Activated CD8-positive, alpha-beta memory T cell treated with anti-CD3 and anti-CD28 coated beads for 48 hours (primary cell): ENCODE measurements at places on chromosomes 13 and 19.
A peak's percentile ranks its signal among the peaks of the same experiment; 100 is the strongest.

GRCh38 chr19:48102870-48103751 lies 7.5 kb downstream of the PLA2G4C start:
- DNase-seq, result no peak

DNA sequence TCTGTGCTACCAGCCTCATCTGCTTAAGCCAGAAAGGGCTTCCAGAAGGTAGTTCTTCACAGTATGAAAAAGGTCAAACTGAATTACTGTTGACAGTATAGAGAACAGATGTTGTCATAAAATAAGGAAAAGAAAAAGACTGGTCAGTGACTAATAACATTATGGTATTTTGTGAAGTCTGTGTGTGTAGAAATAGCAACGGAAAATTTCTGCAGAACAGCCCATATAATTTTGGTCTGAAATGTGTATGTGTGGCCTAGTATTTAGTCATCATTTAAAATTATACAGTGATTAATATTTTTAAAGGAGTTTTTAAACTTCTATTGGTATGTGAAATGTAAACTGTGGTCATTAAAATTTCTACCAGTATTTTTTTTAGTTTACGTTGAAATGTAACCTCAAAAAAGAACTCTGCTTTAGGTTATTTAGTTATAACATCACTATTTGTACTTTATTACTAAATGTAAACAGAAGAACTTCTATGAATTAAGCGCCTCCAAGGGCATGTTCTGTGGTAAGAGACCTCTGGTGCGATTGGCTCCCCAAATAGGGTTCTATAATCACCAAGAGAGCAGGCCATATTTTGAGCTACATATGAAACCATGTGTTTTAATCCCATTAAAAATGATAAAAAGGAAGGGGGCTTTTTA lies 3.3 kb upstream of the GPR183 start:
- no peak for DNase-seq

GRCh38 chr13:52894413-52894812 lies 46.0 kb upstream of the PCDH8 start:
- DNase-seq, result no peak

GRCh38 chr19:16377521-16377920 lies 52.9 kb downstream of the KLF2 start:
- no peak for DNase-seq

DNA sequence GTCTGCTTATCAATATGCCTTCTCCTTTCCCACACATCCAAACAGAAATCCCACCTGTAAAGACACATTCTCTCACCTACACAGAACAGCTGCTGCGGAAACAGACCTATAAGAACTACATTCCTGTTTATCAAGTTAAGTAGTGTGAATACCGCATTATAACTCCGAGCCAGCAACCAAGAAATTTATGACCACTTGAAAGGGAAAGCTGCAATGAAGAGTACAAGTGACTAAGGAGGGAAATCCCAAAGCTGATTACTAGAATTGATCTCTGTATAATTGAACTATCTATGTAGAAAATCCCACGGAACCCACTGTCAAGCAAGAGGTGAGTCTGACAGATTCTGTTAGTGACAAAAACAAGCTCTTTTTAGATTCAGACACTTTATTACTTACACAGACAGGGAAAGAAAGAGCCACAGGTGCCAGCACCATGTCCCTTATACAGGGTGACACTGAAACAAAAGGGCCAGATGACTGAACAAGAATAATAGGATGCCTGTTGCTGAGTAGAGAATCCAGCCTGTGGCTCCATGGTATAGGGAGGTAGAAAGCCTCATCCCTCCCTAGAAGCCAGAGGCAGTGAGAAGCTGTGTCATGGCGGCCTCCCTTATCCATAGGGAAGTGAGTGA lies 1.6 kb upstream of the IGFL4 start:
- no peak for DNase-seq

GRCh38 chr19:39032063-39032918 lies at the start of gene FBXO27:
FBXO27 (minus strand) TSS chr19:39032549; CDS start chr19:39032227, 322 bp downstream.
- no peak for DNase-seq

DNA sequence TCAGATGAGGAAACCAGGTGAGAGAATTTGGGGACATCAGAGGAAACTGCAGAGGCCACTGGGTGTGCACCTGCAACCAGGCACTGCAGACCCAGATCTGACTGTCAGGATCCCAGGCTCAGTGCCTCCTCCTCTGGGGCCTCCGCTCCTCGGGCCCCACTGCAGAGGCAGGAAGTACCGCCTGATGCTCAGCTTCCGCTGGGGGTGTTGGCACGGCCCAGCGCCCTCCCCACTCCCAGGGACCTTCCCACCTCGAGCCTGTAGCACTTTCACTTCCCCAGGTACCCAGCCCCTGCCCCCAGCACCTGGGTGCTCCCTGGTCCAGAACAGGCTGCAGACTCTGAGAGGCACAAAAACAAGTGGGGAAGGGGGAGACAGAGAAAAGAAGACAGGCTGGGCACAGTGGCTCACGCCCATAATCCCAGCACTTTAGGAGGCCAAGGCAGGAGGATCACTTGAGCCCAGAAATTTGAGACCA lies 1.4 kb upstream of the CD37 start:
- DNase-seq, result peak; percentile 33

DNA sequence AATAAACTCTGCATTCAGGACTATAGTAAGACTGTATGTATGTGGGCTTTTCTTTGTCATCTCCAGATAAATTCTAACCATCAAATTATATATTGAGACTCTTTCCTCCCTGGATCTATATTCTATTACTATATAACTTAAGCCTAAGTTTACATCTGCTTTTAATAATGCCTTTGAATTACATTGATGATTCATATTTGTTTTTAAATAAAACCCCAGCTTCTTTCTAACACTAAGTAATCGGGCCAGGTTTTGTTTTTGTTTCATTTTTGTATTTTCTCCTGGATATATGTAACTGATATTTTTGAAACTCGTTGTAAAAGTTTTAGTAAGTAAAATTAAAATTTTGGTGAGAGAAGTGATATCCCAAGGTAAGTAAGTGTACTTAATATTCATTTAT lies 1599.1 kb downstream of the PCDH9 start:
- DNase-seq, result no peak

GRCh38 chr13:42561752-42562467 lies 12.0 kb upstream of the TNFSF11 start:
- DNase-seq, result no peak

DNA sequence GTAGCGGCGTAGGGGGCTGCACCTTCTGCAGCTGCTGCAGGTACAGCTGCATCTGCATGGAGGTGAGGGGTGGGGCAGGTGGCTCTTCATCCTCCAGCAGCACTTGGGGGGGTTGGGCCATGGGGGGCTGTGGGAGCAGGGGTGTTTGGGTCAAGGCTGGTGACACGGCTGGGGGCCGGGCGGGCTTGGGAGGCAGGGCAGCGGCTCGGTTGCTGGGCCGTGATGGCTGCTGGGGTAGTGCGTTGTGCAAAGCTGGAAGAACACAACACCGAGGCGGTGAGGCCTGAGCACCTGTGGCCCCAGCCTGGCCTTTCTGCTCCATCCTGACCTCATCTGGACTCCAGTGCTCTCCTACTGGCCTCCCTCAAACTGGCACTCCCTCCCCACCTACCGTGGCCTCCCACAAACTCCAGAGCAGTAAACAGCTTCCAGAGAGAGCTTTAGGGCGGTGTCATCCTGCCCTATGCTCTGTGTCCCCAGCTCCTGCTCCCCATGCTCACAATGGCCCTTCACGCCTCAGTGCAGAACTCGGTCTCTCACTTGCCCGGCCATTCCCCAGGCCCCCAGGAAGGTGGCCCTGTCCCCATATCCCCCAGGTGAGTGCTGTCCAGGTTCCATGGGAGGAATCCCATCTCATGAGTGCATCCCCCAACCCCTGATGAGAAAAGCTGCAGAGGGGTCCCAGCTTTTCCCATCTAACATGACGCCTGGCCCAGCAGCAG lies 11.1 kb upstream of the EPHX3 start:
- DNase-seq, result no peak

DNA sequence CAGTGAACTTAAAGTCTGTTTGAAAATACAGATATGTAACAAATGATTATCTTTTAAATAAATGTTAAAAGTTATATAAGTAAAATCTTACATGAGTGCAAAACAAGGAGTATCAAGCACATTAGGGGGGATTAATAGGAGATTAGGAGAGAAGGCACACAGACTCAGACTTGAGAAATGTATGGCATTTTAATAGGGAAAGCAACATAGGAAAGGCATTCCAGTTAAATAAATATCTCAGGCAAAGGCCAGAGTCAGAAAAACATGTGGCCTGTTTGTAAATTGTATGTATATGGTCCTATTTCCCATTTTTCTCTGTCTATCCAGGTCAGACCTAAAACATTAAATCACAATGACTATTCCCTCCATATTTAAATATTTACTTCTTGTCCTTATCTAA lies 462.7 kb downstream of the GPC6 start:
- DNase-seq, result no peak

- DNase-seq, result no peak
These were observed 59.5 kb downstream of the MYCBP2 start for GRCh38 chr13:77267362-77267761.

DNA sequence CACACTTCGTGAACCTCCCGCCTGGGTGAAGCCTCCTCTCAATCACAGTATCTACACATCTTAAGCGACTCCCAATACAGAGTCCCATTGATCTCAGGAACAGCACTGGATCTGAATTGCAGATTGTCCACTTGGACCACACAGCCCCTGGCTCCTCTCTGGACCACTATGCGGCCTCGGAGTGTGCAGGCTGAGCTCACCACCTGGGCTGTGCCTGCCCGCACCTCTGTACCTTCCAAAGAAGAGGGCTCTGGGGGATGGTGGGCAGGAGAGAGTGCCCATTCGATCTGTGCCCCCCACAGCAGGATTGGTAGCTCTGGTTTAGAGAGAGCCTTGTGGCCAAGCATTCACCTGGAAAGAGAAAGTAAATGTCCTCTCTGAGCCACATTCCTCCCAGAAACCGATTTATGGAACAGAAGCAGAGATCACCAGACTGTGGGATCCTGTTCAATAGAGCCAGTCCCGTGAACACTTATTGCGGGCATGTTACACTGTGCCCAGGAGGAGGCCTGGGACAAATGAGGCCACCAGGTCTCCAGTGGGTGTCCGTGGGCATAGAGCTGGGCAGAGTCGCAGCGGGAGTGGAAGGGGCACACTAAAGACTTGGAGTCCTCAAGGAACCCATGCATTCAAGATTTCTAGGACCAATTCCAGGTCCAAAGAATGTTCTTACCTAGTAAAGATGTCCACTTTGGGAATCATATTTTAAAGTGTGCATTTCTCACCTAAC lies 141.6 kb upstream of the SOX1 start:
- DNase-seq, result no peak

DNA sequence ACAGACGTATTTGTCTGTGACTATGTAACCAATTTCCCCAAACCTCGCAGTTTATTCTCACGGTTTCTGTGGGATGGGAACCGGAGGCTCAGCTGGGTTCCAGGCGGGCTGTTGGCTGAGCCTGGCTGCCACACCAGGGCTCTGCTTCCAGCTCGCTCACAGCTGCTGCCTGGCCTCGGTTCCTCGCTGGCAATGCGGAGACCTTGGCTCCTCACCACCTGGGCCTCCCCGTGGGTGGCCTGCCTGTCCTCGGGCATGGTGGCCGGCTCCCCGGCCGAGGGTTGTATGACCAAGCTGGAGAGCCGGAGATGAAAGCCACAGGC lies 218.9 kb upstream of the MAB21L1 start:
- DNase-seq, result no peak

DNA sequence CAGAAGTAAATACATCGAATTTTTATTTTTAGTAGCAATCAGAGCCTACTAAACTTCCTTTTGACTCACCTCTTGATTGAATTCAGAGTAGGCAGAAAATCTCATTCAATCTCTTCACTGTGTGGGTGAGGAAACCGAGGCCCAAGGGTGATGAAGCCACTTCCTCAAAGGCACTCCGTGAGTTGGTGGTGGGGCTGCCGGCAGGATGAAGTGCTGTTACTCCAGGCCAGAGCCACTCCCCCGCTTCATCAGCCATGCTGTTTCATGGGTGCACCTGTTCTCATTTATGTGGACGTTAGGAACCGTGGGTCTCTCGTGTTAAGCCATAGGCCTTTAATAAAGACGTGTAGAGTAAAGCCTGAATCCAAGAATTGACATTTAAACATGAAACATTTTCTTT lies 13.2 kb downstream of the ING1 start:
- DNase-seq, result no peak

DNA sequence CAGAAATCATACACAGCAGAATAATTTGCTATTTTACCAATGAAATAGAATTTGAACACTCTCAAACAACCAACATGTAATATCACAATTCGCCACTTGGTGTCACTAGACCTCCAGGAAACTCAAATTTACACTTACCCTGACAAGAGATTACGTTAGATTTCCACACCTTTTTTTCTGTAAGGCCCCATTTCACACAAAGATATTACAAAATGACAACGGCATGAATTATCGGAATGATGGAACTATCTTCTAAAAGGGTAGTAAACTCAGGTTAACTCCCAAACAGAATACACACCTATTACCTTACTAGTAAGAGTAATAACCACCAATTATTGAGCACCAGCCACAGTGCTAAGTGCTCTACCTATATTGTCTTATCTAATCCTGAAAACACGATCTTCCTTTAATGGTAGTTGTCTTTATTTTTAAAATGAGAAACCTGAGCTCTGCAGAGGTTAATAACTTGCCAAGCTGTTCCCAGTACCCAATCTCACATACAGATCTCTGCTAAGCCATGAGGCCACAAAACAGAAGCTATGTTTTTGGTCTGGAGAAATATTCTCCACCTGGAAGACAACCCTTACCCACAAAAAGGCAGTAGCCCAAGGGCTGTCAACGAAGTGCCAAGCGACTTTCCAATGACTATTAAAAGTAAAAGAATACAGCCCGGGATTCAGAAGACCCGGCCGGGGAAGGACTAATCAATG lies 152.4 kb downstream of the DCLK1 start:
- DNase-seq, result peak; percentile 8

DNA sequence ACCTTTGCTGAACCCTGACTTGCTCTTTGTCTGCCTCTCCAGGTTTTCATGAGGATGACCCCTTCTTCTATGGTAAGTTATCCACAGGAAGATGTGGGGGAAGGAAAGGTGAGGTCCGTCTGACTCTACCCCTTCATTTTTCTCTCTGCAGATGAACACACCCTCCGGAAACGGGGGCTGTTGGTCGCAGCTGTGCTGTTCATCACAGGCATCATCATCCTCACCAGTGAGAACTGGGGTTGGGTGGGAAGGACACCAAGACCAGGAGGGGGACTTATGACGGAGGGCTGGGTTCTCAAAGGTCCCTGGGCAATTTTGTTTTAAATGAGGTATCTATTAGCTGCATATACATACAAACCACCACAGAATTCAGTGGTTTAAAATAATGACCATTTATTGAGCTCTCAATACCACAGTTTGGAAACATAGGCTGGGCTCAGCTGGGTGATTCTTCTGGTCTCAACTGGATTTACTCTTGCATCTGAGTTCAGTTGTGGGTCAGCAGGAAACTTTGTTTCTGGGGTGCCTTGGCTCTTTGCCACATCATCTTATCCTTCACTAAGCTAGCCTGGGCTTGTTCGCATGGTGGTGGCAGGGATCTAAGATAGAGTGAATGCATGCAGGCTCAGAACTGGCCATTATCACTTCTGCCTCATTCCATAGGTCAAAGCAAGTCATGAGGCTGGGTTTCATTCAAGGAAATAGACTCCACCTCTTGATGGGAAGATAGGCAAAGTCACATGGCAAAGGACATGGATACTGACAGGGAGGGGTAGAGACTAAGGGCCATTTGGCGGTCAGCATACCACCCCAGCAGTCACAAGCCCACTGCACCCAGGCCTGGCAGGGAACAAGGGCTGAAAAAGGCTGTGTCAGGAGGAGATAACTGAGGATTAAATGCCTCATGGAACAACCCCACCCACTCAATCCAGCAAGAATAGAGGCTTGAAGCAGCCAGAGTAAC lies 11.8 kb downstream of the FXYD5 start:
- DNase-seq, result no peak

- DNase-seq, result no peak
These were observed 2.2 kb upstream of the ZNF665 start for GRCh38 chr19:53195265-53195903.

GRCh38 chr13:114064450-114065140 lies 67.8 kb downstream of the RASA3 start:
- no peak for DNase-seq
